ENCODE measurements at places on chromosomes 4 and X.
A peak's percentile ranks its signal among the peaks of the same experiment; 100 is the strongest.

DNA sequence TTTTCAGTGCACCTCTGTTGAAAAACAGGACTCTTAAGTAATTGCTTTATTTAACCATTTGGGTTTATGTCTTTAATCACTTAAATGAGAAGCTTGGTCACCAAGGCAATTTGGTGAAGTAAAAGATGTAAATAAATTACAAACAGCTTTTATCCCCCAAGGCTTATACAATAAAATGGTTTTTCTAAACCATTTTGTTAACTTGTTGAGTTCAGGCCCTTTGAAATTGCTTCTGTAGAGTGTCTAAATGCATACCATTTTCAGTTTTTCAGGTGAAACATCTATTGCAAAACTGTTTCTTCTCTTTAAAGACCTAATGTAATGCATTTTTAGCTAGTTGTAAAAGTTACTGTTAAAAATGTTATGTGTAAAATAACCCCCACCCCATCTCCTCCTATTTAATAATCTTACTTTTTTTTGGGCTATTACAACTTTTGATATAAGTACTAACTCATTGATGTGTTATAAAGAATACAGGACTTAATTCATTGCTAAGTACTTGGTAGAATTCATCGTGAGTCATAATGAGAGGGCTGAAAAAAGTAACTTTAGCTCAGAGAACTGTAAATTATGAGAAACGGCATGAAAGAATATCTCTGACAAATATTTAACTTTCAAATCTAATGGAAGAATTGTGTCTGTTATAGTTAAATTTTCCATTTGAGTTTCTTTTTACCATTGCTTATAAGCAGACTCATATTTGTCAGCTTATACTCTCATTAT, 4.5 kb downstream of the RAPGEF2 start:
- no peak for DNase-seq

GRCh38 chr4:87974856-87975462, 555 bp upstream of the SPP1 start:
- peak; percentile 13 for DNase-seq

- no peak for DNase-seq
These were observed 465.0 kb downstream of the IL15 start for GRCh38 chr4:142101401-142101800.

DNA sequence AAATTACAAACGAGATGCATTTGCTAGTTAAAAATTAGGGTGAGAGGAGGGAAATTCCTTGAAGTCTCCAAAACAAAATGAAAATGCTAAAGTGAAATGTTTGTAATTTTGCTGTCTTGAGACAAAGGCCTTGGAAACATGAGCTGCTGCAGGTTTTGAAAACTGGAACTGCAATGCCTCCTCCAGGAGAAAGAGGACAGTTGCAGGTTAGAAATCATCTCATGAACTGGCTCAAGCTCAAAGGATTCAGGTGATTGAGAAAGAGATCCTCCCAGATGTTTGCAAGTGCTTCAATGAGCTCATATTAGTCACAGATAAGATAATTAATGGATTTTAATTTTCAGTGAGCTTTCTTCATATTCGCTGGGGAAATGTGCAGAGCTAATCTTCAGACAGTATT, 32.4 kb downstream of the SMPX start:
- DNase-seq: no peak

DNA sequence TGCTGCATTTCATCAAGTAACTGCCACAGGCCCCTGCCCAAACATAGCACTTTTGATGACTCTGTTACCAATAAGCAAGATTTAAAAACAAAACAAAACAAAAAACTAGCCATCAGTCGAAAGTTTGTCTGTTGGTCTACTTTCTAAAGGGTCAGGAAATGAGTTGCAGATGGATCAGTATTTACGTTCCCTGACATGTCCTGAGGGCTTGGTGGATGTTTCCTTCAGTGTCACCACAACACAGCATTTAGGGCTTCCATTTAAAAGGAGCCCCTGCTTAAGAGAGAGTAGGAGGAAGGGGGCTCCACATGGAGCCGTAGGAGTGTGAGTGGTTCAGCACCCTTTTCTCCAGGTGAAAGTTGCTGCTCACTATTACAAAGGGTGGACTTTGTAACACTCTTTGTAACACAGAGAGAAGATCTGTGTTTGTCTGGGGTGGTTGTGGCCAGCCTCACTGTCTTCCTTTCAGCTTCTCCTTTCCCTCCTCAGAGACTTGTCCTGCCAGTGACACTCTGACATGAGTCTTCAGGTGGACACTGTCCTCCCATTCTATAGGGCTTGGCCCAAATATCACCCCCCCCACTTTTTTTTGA, 167.5 kb upstream of the PDE5A start:
- no peak for DNase-seq

DNA sequence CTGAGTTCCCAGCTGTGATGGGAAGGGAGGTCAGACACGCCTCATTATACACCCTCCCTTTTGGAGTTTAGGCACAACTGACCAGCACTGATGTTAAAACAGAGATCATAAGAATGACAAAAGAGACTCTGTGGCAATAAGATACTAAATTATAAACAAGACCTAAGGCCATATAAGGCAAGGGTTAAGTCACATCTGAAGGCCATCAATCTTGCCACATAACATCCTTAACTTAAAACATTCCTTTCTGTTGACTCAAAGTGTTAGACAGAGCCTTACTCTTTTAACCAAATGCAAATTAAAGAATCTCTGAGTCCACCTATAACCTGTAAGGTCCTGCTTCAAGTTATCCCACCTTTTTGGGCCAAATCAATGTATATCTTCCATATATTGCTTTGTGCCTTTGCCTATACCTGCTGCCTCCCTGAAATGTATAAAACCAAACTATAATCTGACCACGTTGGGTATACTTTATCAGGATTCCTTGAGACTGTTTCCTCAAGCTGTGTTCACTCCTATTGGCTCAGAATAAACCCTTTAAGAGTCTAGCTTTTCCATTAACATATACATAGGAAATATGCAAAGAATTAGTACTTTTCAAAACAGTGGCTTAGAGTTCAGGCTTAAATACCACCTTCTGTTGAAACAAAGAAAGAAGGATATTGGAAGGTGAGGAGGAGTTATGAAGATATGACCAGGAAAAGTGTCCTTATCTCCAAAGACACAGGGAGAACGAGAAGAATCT, 214.4 kb upstream of the PPP1R2C start:
- DNase-seq: no peak

- DNase-seq: no peak
These were observed 97.8 kb downstream of the WFS1 start for GRCh38 chr4:6367371-6367851.

DNA sequence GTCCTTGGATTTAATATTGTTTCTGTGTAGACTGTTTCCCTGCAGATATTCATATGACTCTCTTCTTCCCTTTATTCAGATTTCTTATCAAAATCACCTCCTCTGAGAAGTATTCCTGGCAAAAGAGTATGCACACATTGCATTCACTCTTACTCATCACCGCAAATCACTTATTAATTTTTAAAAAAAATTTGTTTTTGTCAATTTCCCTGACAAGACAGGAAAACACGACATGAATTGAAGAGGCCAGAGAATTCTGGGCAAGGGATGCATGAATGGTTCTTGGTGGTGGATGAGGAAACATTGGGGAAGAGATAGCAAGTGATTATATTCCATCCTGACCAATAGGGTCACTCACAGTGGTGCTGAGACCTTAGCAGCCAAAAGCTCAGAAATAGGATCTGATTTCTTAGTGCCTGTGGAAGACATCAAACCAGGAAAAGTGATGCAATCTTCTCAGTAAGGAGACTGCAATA, 522.5 kb upstream of the AGA start:
- no peak for DNase-seq

DNA sequence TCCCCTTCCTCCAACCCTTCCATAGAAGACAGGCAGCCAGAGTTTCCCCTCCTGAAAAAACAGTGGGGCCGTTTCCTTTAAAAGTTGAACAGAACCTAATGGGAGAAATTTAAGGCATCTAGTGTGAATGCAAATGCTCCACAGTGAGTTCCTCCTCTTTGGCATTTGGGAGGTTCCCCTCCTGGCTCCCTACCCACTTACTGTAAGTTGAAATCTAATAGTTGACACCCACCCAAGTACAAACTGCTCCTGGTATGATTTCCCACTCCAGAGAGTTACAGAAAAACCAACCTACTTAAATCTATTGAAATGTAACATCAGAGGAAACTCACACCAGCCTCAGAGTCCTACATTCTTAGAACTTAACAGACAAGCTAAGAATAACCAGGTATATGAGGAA, 17.6 kb downstream of the ENPEP start:
- DNase-seq: no peak

DNA sequence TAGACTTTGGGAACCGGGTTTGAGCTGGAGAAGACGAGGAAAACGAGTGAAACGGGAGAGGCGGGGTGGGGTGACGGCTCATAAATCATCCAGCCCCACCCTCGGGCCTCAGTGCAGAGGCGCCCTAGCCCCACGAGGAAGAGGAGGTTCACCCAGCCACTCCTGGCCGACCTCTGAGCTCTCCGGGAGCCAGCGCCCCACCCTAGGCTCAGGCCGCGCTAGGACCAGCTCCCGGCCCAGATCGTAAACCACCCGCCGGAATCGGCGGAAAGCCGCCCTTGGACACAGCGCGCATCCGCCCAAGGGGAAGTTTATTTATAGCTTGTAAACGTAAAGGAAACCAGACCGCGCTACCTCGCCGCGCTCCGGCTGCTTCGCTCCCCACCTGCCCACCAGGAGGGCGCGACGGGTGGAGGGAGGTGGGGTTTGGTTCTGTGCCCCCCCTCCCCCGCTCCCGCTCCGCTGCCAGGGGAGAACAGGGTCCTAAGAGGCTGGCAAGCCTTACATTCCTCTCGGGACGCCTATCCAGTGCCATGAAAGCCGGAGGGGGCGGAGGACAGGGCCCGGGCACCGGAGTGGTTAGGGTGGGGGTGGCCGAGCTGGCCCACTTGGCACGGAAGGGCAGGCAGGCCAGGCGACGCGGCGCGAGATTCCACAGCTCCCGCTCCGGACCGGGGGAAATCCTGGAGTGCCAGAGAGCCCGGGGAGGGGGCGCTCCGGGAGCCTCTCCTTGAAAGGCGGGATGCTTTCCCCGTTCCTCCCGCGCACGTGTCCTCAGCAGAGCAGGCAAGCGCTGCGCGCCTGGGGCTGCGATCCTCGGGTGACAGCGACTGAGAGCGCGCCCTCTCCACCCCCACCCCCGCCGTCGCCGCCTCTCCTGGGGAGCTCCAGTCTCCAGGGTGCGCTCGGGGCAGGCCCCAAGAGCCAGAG, 84.2 kb downstream of the BCOR start:
- DNase-seq: peak; percentile 30

- peak; percentile 10 for DNase-seq
These were observed 1.0 kb downstream of the TBCK start for GRCh38 chr4:106314960-106315359.

GRCh38 chrX:105241056-105241455, 20.6 kb upstream of the TEX13A start:
- no peak for DNase-seq

GRCh38 chrX:111006116-111006515, 89.9 kb upstream of the PAK3 start:
- DNase-seq: no peak

GRCh38 chrX:72408885-72409284, 103.2 kb upstream of the CITED1 start:
- no peak for DNase-seq

- no peak for DNase-seq
These were observed 184.1 kb upstream of the HHIP start for GRCh38 chr4:144461906-144462305.

DNA sequence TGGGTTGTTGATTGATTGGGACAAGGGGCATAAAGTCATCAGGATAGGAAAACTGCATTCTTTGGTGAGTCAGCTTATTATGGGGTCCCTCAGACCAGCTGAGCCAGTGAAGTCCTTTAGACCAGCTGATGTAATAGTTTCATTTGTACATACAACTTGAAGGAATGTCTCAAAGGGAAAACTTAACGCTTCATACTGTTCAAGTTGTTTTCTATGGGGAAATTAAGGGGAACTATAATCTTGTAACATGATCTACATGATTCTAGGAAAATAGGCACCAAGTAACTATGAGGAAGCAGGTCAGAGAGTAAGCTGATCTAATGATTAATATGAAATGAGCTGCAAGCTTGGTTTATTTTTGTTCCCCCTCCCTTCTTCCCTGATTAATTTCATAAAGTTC, 175.1 kb upstream of the GRID2 start:
- DNase-seq: no peak

GRCh38 chr4:10032625-10033024, 11.3 kb upstream of the SLC2A9 start:
- peak; percentile 14 for DNase-seq

- DNase-seq: no peak
These were observed 47.1 kb downstream of the TEC start for GRCh38 chr4:48222491-48222890.

- no peak for DNase-seq
These were observed 78.6 kb upstream of the RAPGEF2 start for GRCh38 chr4:159024266-159024665.

DNA sequence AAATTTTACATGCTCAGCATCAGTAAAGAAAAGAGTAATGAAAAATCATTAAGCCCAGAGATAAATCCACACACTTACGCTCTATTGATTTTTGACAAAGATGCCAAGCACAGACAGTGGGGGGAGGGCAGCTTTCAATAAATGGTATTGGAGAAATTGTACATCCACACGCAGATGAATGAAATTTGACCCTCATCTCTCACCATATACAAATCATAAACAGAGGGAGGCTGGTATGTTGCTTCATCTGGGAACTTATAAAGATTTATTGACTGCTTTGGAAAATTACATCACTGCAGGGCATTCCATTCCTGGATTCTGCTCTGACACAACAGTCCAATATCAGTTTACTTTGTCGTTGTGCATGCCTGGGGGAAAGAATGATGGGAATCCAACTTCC, 58.4 kb upstream of the XAGE1A start:
- no peak for DNase-seq

GRCh38 chr4:6209921-6210320, 9.6 kb upstream of the JAKMIP1 start:
- no peak for DNase-seq

GRCh38 chr4:110644008-110644407, 21.1 kb upstream of the PITX2 start:
- DNase-seq: no peak

DNA sequence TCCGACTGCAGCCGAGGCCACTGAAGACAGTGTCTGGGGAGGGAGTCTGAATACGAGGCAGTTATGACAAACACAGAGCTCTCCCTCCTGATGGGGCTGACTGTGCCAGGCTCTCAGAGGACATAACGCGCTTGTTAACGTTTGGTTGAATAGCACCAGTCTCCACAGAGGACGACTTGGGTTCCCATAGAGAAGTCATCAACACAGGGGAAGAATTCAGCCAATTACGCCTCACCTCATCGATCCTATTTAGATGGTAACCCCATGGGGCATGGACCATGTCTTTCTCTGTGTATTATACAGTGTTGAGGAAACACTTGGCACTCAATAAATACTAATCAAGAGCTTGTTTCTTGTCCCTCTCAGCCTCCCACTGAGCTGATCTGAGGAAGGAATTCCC, 642.6 kb upstream of the LCORL start:
- DNase-seq: no peak

GRCh38 chr4:80678413-80678812, 342.9 kb downstream of the CFAP299 start:
- DNase-seq: no peak

DNA sequence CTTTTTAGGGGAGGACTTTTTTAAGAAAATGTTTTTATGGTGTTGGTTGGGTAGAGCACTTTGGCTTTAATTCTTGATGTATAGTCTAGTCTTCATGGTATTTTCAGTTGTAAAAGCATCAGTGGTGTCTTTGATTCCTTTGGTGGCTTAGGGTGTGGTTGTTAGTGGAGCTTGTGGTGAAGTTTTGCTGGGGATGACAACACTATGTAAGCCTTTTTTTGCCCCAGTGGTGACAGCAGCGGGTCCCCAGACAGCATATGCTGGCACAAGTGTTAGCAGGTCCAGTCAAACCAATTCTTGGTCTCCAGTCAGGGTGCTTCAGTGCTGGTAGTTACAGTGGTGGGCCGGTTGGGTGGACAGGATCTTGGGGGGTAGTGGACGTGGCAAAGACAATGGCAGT, 52.0 kb downstream of the CHIC1 start:
- no peak for DNase-seq
